ENCODE measurements at places on chromosomes 11 and 22.

DNA sequence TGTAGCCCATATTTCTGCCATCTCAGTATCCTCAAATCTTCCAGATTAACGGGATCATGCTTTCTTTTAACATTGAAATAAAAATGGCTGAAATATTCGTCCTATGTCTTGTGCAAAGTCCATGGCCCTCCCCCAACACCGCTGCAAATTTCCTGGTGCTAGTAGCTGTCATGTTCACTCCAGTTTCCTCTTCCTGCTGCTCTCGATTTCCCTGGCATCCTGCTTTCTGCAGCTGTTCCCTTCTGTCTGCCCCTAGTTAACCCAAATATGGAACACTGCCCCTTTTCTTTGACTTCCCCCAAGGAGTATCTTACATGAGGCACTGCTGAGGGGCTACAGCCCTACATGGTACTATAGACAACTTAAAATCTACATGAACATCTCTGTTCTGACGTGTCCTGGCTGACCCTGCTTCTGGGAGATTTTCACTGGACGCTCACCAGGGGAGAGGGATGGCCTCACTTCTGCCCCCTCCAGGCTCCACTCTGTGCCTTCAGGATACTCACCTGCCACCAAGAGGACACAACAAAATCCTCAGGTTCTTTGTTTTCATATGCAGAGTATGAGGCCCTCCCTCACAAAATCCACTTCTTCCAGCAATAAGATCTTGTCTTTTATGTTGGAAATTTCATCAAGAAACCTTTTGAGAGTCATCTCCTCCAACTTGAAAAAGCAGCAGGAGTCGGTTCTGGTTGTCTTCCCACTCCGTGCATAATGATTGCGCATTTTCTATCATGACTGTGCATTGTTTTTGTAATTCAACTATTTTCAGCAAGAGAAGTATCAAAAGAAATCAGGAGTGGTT, 29.5 kb upstream of the SCUBE2 start:
- no peak for DNase-seq

DNA sequence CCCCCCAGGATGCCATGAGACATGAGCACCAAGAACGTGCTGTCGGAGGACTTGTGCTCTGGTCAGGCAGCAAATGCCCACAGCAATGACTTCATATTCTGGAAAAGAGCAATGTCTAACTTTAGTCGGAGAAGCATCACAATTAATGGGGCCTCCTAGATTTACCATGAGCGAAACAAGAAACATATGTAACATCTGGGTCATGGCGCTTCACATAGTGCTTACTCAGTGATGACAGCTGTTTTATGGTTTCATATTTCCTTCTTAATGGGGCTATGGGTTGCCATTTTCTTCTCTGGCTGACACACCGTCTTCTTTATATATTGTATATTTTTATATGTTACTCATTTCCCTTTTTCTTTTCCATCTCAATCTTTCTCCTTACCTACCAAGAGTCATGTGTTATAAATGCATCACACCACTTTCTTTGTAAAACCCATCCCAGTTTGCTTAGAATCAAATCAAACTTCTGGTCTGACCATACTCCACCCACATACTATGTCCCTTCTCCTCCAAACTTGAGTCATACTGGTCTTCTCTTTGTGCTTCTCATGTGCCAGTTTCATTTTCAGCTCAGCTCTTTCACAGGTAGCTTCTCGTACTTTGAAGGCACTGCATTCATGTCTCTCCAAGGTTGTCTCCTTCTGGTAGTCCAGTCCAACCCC, 9.4 kb upstream of the CASP12 start:
- no peak for DNase-seq

DNA sequence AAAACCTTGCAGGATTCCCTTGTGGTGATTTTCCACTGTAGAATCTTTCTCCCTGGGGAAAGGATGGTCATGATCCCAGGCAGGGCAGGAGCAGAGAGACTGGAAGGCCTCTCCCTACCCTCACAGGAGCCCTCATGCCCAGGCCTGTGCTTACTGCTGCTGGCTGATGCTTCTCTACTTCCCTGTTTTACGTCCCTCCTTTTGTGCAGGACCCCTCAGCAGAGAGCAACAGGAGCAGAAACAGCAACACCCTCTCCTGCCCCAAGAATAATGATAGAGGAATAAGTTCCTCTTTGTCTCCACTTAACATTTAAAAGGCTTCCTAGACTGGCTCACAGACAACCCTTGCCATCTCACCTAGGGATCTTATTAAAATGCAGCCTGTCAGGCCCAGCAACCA, 3.6 kb downstream of the ISX start:
- DNase-seq, result no peak

DNA sequence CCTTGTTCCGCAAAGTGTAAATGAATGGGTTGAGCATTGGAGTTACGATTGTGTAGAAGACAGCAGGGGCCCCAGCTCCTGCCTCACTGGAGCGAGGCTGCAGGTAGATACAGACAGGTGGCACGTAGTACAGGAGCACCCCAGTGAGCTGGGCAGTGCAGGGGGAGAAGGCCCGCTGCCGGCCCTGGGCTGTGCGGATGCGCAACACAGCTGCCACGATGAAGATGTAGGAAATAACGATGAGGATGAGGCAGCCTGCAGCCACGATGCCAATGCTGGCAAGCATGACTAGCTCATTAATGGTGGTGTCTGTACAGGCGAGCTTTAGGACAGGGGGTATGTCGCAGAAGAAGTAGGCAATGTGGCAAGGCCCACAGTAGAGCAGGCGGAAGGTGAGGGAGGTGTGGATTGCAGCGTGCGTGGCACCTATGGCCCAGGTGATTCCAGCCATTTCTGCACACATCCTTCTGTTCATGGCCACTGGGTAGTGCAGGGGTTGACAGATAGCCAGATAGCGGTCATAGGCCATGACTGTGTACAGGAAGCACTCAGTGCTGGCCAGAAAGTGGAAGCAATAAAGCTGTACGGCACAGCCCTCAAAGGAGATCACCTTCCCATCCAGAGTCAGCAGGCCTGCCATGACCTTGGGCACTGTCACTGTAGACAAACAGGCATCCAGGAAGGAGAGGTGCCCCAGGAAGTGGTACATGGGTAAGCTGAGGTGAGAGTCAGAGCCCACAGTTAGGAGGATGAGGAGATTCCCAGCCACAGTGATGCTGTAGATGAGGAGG, 616 bp downstream of the OR10S1 start:
- no peak for DNase-seq

DNA sequence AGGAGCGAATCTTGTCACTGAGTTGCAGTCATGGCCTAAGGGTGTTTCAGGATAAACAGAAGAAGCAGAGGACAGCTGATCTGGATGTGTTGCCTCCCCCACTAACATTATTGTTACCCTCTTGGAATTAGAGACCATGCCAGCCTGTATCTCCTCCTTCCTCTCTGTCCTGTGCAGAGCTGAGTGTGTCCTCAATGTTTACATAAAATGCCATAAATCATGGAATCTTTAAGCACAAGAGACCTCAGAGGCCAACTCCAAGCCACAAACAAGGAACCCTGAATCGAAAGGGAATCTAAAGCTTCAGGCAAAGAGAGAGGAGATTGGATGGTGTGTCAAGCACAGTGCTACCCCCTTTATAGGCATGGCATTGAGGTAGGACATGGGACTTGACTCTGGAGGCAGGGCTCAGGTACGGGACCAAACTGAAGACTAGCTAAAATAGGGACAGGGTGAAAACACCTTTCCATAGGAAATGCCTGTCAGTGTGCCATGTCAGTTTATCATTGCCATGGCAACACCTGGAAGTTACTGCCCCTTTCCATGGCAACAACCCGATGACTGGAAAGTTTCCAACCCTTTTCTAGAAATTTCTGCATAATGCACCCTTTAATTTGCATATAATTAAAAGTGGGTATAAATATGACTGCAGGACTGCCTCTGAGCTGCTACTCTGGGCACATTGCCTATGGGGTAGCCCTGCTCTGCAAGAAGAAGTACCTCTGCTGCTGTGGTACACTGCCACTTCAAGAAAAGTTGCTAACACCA, 489.7 kb downstream of the MIAT start:
- no peak for DNase-seq

- no peak for DNase-seq
These were observed 15.9 kb downstream of the KLHL22 start for GRCh38 chr22:20479612-20480196.

DNA sequence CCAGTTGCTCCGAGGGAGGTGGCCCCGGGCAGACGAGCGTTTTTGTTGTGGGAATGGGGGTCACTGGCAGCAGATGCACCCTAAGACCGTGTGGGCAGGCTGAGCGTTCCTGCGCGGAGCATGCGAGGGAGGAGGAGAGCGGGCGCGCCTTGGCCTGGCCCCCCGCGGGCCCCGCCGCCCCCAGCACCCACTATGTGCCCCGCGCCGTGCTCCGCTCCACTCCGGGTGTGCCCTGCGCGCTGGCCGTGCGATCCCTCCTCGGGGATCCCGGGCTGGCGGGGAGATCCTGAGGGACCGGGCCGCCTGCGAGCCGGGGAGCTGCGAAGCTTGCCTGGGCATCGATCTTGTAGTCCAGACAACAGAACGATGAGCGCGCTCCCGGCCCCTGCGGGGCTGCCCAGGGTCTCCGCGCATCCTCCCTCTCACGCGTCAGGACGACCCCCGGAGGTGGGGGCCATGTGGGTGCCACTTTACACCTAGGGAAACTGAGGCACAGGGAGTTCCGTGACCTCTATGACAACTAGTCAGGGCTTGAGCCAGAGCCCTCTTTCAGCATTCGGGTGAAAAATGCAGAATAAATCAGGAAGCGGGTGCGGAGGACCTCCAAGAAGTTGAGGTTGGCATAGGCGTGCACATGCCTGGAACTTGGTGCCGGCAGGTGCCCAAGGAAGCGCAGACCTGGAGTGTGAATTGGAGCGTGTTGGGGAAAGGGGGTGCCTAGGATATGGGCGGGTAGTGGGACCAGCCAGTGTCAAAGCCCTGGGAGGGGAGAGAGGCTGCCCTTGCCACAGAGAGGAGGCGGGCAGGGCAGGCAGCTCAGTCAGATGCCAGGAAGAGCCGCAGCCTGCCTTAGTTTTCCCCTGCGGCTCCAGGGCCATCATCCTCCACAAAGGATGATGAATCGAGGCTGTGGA, 1.3 kb upstream of the KMT5B start:
- DNase-seq, result peak; percentile 22

DNA sequence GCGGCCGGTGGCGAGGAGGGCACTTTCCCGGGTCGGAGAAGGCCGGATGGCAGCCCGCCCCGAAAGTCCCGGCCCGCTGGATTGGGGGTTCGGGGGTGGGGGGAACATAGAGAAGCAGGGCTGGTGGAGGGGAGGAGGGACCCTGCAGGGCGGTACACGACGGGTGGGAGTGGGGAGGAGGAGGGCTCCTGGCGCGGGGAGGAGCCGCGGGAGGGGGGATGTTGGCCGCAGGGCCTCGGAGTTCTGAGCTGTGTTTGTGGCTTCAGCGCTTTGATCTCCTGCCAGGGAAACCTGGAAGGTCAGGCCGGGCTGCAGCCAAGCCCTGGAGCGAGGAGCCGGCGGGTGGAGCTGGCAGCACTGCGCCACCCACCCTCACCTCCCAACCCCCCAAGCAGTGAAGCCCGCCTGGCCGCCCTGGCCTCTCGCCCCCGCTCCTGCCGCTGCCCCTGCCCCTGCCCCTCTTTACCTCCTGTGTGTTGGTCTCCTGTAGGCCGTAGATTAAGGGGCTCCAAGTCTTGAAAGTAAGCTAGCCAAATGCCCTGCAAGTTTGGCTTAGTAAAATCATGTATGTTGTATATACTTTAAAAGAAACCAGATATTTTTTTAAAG, 30.9 kb downstream of the C22orf31 start:
- DNase-seq, result no peak

GRCh38 chr11:110075847-110076208, 17.4 kb upstream of the ZC3H12C start:
- no peak for DNase-seq

- DNase-seq, result no peak
These were observed 38.2 kb downstream of the LDLRAD3 start for GRCh38 chr11:35982061-35982460.
